ENCODE measurements at places on chromosomes 1 and 21.

GRCh38 chr1:203726417-203726867 lies 38.5 kb upstream of the LAX1 start:
- no peak for DNase-seq

DNA sequence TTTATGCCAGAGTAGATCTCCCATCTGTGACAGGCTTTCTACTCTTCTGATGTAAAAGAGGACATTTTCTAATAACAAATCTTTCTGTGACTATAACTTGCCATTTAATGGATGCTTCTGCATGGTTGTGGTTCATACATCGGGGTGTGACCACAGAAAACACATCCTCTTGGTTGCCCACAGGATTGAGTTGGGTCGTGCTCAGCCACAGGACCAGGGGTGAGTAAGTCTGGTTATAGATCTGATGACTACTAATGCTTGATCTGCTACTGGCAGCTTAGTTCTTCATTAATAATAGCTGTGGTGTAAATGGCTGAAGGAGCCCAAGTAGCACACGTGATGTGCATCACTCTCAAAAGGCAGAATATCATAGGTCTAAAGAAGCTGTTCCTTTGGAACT lies 328.2 kb downstream of the RWDD3 start:
- no peak for DNase-seq

- DNase-seq: no peak
Measured at GRCh38 chr1:40047276-40047675, 6.7 kb downstream of the CAP1 start.

- DNase-seq: no peak
Measured at GRCh38 chr1:8889103-8889846, 10.8 kb upstream of the ENO1 start.

GRCh38 chr21:45241357-45241756 lies 46.3 kb downstream of the POFUT2 start:
- no peak for DNase-seq

- DNase-seq: no peak
Measured at GRCh38 chr1:94024104-94024792, 96.7 kb downstream of the ABCA4 start.

DNA sequence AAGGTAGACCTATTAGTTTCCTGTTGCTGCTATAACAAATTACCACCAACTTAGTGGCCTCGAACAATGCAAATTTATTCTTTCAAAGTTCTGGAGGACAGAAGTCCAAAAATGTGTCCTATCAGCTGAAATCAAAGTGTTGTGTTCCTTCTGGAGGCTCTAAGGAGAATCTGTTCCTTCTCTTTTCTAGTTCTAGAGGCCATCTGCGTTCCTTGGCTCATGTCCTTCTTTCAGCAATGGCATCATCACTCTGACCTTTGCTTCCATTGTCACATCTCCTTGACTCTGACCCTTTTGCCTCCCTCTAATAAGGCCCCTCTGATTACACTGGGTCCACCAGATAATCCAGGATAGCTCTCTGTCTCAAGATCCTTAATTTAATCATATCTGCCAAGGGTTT lies 1.2 kb upstream of the MR1 start:
- no peak for DNase-seq

DNA sequence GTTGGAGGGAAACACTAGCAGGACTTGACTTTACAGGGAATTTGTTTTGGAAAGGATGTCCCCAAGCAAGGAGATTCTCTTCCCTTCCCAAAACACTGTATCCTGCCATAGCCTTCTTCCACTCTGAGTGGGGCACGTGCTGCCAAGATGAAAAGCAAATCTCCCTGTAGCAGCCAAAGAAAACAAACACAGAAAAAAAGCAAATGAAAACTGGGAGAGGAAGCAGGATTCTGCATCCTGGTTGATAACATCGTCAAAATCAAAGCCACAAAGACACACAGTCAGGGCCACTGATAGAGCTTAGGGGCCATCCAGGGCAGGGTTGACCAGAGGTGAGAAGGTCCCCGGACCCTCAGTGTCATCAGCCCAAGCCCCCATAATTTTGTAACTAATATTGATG lies 16.0 kb upstream of the MTARC2 start:
- DNase-seq: no peak

DNA sequence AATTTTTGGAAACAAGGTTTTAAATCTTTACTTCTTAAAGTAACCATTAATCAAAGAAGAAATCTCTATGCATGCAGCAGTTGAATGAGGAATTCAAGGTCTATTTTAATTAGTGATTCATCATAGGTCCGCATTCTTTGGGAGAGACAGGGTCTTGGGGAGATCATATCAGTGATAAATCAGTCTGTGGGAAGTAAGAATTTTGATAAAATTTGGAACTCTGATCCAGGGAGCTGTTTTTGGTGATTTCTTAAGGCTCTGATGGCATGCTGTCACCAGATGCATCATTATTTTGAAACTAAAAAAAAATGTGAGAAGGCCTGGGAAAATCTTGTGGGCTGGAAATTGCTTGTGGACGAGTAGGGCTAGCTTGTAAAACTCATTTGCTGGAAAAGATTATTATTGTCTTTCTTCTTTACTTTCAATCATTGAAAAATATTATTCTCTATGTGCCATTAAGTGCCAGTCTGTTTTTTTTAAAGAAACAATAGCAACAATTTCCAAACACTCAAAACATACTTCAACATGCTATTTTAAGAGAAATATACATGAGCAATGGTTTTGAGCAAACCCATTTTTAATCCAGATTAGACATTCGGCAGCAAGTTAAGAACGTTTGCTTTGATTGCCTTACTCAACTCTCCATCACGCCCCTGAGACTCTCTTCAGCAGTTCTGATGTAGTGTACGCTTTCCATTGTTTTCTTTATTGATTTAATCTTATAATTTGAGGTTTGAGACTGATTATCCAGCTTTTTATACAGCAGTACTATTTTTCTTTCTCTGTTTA lies 62.6 kb downstream of the ZBTB18 start:
- no peak for DNase-seq
